ENCODE measurements at places on chromosomes 1 and 21.
A peak's percentile ranks its signal among the peaks of the same experiment; 100 is the strongest.

DNA sequence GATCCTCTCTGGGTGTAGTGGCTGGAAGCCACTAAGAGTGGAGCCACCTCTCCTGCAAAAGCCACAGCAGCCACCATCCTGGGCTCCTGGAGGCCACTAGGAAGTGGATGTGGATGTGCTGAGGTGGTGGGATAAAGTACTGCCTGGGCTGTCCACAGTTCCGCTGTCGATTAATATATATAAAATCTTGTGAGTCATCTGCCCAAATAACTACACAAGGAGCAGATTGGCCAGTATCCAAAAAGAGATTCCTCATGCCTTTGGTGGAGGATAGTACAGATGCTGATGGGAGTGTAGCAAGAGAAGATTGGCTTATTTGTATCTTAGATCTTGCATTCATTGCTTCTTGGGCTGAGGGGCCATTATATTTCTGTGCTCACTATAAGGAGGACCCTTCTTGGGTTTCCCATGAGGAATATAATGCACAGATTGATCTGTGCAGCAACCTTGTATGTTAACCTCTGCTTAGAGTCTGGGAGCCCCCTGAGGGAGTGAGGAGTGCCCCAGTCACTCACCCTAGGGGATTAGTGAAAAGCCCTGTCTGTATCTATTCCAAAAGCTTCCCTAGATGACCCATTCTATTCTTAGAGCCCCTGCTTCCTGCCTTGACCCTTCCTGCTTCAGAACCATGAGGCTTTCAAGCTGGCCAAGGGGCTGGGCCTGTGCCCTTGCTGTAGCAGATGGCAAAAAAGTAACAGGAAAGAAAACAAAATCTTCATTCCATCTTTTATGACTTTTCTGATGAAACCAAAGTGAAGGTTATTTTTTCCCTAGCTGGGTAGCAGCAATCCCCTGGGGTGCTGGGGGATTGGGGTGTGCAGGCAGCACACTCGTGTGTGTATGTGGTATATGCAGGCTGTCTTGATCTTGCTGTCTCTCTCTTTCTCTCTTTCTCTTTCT, 31.7 kb downstream of the RCSD1 start:
- no peak for DNase-seq

GRCh38 chr1:79302380-79302930, 295.9 kb upstream of the ADGRL4 start:
- no peak for DNase-seq

- DNase-seq, result peak; percentile 53
Measured at GRCh38 chr1:112714313-112715263, 544 bp downstream of the PPM1J start.

DNA sequence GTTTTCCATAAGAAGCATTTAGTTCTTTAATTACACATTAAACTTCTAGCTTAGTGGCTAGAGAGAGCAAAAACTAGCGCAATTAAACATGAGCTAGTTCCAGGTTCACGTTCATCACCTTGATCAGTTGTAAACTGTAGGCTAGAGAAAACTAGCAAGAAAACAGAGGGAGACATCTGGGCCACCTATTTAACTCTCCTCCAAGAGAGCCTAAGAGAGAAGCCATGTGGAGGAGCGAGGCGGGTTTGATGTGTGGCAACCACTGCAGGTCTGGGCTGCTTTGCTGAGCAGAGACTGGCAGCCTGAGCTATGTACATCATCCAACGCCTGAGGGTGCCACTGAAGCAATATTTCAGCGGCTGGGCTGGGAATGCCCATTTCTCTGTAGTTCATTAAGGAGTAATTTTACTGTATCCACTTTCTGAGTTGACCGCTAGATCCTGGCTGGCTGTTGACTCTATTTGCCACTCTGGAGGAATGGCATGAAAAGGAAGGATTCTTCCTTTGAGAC, 252.9 kb downstream of the DYRK1A start:
- no peak for DNase-seq

DNA sequence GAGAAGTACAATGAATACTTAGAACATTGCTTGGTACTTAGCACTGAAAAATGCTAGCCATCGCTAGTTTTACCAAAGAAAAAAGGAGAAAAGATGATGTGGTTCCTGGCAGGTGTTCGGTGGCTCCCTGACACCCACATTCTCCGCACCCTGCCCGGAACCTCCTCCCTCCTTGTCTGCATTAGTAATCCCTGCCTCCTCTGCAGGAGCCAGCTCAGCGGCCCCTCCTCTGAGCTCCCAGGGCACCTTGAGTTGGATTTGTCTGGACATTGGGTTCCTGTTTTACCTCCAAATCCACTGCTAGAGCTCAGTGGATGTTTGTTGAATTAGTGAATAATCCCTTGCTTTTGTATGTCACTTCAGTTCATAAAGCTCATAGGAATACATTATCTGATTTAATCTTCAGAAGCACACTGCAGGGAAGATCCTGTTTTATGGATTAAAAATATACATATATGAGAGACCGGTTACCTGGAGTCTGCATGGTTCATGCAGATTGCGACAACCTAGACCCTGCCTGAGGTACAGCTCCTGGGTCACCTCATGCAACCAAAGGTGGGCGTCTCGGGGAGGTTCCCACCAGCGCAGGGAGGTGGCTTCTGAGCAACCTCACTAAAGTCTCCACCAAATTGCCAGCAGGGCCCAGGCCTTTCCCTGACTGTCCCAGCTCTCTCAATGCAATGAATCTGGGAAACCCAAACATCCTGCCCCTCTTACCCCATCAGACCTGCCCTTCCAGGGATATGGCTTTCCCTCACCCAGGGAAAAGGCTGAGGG, 24.2 kb downstream of the PCAT6 start:
- DNase-seq, result no peak

GRCh38 chr1:12184008-12184681, 17.4 kb downstream of the TNFRSF1B start:
- peak; percentile 91 for DNase-seq

DNA sequence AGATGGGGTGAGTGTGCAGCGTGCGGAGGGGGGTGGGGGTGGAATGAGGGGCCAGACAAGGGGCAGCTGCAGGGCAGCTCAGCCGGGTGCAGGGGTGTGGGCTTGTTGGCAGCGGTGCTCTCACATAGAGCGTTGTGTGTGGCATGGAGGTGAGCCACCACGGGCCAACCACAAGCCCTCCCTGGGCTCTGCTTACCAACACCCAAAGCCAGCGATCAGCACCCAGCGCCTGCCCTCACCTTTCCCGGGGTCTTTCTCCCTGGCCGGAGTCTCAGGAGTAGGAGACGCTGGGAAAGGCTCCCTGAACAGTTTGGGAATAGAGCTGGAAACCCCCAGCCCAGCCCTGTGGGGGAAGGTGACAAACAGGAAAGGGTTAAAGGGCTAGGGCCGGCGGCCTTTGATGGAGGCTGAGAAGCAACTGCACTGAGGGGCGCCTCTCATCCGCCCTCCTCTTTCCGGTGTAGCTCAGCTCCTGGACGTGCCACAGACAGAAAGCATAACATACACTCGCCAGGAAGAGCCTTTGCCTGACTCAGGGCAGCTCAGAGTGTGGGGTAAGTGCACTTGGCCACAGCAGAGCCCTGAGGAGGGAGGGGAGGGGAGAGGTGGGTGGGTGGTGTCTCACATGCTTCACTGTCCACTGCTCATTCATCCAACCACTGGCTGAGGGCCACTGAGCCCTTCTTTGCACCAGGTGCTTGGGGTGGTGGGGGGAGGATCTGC, 577 bp downstream of the IKBKE start:
- peak; percentile 41 for DNase-seq

GRCh38 chr1:203555511-203556046, 61.6 kb downstream of the OPTC start:
- peak; percentile 47 for DNase-seq

- DNase-seq, result no peak
Measured at GRCh38 chr1:192592981-192593708, 17.6 kb downstream of the RGS1 start.

- DNase-seq, result no peak
Measured at GRCh38 chr1:226060427-226060826, 2.1 kb upstream of the H3-3A start.

DNA sequence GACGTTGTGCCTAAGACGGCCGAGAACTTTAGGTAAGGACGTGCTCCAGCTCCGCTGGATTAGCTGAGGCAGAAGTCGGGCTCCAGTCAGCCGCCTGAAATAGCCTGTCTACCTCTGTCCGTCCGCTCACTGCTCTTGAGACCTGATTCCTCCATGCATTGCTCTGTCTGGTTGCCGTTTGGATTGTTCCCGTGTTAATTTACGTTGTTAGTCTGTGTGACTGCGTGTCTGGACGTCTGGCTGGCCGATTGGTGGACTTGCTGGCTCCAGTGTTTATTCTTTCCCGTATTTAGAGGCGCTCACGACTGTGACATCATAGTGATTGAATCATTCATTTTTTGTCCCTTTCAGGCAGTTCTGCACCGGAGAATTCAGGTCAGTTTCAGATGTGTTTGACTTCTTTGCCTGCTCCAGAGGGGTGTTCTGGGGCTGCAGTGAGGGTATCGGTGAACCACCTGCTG, 684 bp downstream of the PPIH start:
- DNase-seq, result no peak

DNA sequence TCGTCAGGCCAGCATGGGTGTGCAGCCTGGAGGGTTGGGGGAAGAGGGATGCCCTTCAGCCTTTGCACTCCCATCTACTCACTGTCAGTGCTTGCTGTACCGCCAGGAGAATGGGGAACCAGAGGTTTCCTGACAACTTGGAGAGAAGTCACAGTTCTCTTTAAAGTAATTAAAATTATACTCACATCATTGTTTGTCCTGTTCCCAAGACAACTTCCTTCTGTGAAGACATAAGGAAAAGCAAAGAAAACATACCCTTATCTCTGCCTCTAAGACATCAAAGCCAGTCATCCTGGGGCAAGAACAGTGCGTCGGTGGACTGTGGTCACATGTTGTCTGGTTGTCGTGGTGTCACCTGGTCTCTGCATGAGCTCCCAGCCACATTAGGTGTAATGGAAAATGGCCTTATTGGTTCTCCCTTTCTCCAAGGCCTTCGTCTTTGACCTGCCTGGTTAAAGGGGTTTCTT, 17.6 kb downstream of the TRAF5 start:
- DNase-seq, result no peak

- DNase-seq, result peak; percentile 78
Measured at GRCh38 chr1:201378804-201379203, 1.3 kb upstream of the TNNT2 start.

DNA sequence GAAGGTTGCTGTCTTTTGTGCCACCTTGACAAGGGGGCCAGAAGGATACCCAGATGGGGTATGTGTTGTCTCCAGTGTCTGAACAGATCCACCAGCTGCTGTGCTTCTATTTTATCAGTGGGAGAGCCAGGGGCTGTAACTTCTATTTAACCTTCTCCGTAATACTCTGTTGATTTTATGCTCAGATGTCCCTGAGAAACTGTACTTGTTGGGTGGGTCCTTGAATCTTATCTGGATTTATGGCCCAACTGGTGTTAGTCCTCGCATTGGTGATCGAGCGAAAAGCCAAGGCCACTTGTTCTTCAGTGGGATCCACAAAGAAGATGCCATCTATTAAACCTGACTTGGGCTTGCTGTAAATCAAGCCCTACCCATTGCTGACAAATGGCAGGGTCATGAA, 56.4 kb downstream of the ST6GALNAC3 start:
- DNase-seq, result no peak

- no peak for DNase-seq
Measured at GRCh38 chr1:200081969-200082245, 54.4 kb downstream of the NR5A2 start.

GRCh38 chr1:217614200-217614712, 16.6 kb downstream of the GPATCH2 start:
- no peak for DNase-seq

DNA sequence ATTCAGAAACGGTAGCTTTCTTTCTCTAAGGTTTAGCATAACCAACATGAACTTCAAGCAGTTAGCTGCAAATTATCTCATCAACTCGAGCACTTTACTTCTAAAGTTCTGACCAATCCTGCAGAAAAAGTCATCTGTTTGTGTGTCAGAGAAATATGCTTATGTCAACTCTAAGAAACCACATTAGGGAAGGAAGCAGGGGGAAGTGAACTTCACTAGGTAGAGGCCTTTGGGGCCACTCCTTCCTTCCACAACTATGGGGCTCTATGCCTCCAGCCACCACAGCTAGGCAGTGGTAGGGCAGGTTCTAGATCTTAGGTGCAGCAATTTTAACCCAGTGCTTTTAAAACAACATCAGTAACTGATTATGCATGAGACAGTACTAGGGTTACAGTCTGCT, 375.9 kb downstream of the DSCAM start:
- no peak for DNase-seq

DNA sequence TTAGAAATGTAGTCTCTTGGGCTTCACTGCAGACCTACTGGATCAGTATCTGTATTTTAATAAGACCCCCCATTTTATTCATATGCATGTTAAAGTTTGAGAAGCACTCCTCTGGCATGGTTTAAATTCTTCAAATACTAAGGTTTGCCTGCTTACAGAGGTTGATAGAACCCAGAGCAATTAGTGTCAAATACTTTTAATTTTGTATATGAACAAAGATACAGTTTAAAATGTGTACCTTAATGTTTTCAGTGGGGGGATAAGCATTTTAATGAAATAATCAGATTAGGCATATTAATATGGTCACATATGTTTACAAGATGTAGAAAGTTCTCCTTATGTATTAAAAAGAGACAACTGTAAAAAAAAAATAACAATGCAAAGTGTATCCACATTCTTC, 40.4 kb upstream of the EPS15 start:
- DNase-seq, result no peak

- no peak for DNase-seq
Measured at GRCh38 chr21:44400791-44401385, 47.5 kb downstream of the TRPM2 start.

- DNase-seq, result no peak
Measured at GRCh38 chr1:210376836-210377372, 48.2 kb downstream of the HHAT start.

GRCh38 chr1:2022063-2022770, 3.1 kb downstream of the GABRD start:
- no peak for DNase-seq

DNA sequence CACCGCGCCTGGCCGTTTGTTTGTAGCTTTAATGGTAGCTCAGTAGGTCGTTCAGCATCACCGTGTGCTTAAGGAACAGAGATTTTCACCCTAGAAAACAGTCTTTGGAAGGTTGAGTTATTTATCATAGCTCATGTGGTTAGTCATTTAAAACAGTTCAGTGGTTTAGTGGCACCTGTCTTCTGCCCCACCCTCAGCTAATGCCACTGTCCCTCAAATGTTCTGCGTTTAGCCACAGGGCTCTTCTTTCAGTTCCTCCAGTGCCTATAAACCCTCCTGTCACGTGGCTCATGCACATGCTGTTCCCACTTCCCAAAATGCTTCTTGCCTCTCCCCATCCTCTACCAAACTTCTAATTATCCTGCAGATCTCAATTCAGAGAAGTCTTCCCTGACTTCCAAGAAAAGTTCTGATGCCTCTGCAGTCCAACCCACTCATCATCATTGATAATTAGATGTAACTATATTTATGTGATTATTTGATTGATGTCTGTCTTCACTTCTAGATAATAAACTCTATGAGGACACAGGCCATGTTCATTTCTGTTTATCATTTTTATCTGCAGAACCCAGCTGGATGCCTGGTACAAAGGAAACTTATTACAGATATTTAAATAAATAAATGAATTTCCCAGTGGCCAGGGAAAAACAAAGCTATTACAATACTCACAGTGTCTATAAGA, 14.4 kb upstream of the DIPK1A start:
- no peak for DNase-seq

- no peak for DNase-seq
Measured at GRCh38 chr1:177809819-177810218, 160.0 kb downstream of the SEC16B start.

GRCh38 chr1:60073605-60074278, at the start of gene C1orf87:
C1orf87 (minus strand) TSS chr1:60073770; CDS start chr1:60072643, 1,127 bp downstream.
- DNase-seq, result no peak
